ENCODE measurements at places on chromosomes 16 and 17. TPM values are rescaled to one million over a fixed set of nuclear protein-coding genes. Genes with fewer than 3 reads are reported as not detected.
A peak's percentile ranks its signal among the peaks of the same experiment; 100 is the strongest.

GRCh38 chr17:58947824-58948223 is 158.9 kb downstream of the TRIM37 start:
- DNase-seq = peak; percentile 45

DNA sequence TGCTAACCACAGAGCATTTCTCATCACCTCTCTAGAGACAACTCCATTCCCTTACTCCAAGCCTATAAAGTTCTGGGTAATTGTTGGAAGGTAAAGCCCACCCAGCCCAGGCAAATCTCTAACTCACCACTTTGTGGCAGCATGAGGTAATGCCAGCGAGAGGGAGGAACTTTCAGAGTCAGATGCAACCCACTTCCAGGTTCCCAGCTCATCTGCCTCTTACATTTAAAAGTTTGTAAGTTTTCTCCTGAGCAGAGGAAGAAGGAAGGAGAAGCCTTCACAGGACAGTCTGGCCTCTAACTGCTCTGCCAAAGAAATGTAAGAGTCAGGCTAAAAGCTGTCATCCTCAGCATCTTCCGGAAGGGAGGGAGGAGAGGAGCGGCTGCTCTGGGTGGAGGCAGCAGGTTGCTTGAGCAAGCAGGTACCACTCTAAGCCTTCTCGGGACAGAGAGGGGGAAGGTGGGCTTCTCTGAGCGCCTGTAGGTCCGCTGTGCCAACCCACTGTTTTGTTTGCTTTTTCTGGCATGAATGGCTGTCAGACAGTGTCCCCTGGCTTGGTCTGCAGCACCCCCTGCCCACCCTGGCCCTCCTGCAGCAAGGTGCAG is 1.0 kb downstream of the ZNF319 start:
- peak; percentile 40 for DNase-seq

DNA sequence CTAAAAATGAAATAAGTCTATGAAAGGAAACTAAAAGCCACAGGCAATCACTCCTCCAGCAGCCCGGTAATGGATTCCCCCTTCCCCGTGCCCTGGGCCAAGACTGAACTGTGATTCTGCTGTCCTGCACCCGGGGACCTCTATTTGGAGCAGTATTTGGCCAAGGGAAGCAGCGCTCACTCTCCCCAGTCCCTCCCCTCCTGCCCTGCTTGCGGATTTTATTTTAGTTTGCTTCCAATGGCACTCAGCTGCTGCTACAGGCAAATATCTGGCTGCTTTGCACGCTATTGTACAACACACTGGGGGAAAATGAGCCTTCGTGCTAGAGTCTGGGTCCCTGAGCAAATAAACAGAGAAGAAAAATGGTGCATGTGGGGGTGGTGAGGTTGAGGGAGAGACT is 975.7 kb upstream of the RBFOX1 start:
- DNase-seq = no peak

- no peak for DNase-seq
Measured at GRCh38 chr16:83212301-83212841, 585.6 kb downstream of the CDH13 start.

GRCh38 chr17:30915833-30916611 is 5.7 kb upstream of the ADAP2 start:
- no peak for DNase-seq

GRCh38 chr17:6040504-6040903 is 29.7 kb upstream of the WSCD1 start:
- no peak for DNase-seq

Gene NDUFAB1
- polyA plus RNA-seq = 240 TPM

Gene G6PC1
- not detected for polyA plus RNA-seq

Gene NEUROD2
- polyA plus RNA-seq = not detected
